Activated CD4-positive, CD25-positive, alpha-beta regulatory T cell treated with anti-CD3 and anti-CD28 coated beads, Interleukin-2, amount 50 U/mL, for 16 hours (primary cell): ENCODE measurements at places on chromosomes 5 and 9.

DNA sequence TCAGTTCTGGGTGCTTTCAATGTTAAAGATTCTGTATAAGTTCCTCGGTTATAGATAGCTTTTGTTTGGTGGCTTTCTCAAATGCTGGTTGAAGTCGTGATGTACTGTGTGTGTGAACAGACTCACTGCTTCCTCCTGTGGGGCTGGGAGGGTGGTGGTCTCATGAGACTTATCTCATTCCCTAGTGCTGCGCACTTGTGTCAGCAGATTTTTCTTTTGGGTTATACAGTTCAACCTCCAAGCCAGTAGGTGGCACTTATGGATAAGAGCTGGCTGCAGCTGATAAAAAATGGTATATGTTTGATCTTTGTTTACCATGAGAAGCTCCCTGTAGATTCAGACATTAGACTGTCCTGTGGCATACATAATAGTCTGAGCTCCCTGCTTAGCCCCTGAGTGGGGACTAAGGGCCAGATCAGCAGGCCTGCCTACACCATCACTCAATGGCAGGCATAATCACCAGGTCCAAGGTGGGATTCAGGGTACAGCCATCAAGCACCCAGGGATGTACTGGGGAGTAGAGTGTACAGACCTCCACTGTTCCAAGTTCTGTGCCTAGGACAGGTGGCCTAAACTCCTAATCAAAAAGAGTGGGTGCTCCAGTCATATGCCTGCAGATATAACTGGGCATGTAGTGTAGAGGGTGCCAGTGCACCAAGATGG, 174.2 kb downstream of the OXCT1 start:
- DNase-seq, result no peak

DNA sequence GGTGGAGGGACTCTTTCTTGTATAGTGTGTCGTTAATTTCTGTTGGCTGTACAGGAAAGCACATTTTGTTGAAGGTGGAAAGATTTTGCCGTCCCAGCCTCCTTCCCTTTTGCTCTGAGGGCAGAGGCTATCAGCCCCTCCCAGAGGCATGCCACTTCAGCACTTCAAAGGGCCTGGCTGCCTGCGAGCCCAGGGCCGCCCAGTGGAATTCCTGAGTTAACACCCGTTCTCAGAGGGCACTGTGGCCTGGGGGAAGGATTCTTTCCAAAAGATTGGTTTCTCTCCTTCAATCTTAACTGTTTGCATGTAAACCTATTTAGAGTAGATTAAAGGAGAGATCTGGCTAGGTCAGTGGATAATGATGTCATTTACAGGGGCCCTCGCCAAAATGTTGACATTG, 238.6 kb downstream of the FANCC start:
- no peak for DNase-seq

DNA sequence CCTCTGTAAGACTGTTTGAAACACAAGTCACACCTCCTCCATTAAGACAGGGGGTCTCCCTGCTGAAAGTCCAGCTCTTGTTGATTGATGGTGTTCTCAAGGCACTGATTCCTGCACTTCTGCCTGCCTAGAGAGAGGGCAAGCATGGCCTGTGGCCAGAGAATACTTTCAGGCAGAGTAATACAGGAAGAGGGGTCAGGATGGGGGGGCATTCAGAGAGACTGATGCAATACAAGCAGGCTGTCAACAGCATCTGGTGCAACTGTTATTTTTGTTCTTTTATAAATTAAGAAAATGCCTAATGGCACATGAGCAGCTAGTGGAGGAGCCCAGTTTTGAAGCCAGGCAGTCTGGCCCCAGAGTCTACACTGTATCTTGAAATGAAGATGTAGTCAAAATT, 302.2 kb downstream of the DIRAS2 start:
- DNase-seq, result no peak

GRCh38 chr9:112286926-112287325, 46.5 kb downstream of the PTBP3 start:
- no peak for DNase-seq

GRCh38 chr5:139232147-139232724, 34.1 kb upstream of the SIL1 start:
- DNase-seq, result no peak

GRCh38 chr9:7094052-7094451, 336.3 kb downstream of the KDM4C start:
- no peak for DNase-seq

DNA sequence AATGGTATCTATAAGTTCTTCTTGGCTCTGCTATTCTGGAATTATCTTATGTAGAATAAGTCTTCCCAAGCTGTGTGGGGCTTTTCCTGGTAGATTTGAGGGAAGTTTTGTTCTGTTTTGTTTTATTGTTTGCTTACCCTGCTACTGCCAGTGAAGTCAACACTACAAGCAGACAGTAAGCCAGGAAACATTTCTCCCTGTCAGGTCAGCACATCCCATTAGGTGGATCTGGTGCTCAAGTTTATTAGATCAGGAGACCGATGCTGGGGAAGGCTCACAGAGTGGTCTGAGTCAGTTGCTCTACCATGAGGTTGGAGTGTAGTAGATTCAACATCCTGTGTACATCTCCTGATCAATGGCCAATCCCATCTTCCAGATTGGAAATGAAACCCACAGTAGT, 79.1 kb downstream of the ADRB2 start:
- DNase-seq, result no peak

DNA sequence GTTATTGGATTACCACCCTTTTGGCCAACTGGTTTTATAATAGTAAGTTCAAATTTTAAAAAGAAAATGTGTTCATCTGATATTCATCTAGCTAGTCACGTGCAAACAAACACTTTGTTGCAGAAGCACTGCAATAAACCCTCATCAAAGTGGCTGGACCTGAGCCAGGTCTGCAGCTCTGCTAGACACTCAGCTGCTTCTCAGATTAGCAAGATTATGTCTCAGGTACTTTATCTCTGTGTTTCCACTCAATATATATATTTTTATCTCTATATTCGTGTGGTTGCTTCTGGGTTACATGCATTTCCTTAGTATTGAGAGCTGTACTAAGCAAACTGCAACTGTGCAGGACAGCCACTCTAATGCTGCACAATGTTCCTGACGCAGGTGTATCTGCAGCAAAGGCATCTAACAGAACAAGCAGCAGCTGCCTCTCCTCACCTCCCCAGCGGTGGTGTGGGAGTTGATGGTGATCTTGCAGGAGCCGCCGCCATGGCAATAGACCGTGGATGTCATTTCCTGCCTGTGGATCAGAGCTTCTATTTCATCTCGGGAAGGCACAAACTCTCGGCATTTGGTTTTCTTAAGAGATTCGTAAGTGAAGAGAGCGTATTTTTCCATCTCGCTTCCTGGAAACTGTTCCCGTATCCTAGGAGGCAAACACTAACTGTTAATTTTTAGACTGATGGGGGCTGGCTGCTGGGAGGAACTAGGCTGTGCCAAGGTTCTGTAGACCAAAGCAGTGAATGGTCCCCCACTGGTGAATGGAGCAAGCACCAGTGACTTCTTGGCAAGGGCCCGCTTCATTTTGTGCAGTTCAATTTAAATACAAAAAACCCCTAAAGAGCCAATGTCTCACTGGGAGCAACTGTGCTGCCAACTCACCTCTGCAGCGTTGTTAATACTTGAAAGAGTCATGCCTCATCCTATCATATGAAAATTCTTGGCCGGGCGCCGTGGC, 56.7 kb upstream of the RETREG1 start:
- no peak for DNase-seq

- no peak for DNase-seq
These were observed 328.8 kb upstream of the BRINP1 start for GRCh38 chr9:119697996-119698395.

- no peak for DNase-seq
These were observed 62.3 kb upstream of the DAPK1 start for GRCh38 chr9:87435189-87435880.

GRCh38 chr9:128550226-128550625, 2.2 kb upstream of the SPTAN1 start:
- DNase-seq, result no peak

DNA sequence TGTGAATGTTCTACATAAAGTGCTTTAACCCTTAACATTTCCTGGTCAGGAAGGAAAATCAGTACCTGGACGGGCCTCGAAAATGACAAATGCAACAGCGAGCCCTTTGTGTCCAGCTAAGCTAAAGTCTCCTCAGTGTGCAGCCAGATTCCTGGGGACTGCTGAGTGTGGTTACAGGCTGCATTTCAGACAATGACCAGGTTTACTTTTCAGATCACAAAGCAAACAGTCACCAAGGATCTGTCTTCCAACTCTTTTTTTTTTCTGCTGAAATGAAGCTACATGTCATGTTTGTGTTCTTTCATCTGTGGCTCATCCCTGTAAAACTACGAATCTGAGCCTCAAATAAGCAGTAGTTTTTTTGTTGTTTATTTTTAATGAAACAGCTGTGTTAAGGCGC, 20.8 kb downstream of the SLC46A2 start:
- DNase-seq, result no peak

DNA sequence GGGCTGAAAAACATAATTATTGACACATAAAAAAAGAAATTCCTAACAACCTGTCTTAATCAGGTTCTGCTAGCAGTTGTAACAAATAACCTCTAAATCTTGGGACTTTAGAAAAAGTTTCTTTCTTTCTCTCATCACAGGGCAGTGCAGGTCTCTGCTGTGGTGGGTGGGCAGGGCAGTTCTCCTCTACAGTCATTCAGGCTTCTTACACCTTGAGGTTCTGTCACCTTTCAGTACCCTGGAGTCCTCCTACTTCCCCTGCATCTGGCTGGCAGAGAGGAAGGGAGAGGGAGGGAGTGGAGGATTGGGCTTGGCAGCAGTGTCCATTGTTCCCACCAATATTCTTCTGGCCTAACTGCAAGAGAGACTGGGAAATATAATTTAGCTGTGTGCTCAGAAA, 112.2 kb upstream of the ANKRD55 start:
- DNase-seq, result no peak

DNA sequence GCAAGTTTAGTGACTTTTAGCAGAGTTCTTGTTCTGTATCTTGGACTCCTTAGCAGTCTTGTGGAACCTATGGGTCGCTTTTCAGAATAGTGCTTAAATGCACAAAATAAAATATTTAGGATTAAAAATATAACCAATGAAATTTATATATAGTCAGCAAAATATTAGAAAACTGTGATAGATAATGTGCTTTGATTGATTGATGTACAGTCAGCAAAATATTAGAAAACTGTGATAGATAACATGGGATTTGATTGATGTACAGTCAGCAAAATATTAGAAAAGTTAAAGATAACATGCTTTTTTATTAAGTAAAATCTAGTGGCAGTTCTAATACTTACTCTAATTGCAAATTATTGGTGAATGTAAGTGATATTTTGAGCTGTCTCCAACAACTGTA, 16.1 kb downstream of the PALM2AKAP2 start:
- DNase-seq, result no peak

DNA sequence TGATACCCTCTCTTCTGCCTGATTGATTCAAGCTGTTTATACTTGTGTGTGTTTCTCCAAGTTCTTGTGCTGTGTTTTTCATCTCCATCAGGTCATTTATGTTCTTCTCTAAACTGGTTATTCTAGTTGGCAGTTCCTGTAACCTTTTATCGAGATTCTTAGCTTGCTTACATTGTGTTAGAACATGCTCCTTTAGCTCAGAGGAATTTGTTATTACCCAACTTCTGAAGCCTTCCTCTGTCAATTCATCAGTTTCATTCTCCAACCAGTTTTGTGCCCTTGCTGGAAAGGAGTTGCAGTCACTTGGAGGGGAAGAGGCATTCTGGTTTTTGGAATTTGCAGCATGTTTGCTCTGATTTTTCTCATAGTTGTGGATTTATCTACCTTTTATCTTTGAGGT, 126.2 kb upstream of the FTMT start:
- DNase-seq, result no peak

- no peak for DNase-seq
These were observed 547.2 kb downstream of the LRRC70 start for GRCh38 chr5:63125862-63126261.

DNA sequence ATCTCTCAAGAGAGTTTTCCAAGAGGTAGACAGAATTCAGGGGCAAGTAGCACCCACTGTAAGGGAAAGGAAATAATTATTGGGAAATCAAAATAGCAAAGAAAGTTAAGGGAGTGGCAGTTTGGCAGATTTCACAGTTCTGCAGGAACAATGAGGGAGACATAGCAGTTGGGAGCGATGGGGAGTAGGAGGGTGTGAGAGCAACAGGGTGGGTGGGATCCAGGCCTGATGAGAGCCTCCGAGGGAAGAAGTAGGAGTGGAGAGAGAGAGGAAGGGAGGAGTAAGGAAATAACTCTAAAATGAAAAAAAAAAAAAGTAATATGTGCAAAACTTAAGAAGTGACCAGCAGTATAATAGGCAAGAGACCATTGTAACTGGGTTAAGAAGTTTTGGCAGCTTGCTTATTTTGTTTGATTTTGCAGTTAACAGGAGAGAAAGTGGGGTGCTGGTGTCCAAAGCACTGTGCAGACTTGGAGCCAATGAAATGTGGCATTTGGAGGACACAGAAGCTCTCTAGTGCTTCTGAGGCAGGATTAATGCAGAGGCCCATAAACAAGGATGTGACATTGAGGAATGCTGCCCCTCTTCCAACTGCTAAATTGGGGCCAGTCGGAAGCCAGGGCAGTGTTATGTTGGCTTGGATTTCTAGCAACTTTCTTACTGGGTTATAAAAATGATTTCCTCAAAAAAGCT, 10.2 kb downstream of the TNFAIP8 start:
- no peak for DNase-seq

DNA sequence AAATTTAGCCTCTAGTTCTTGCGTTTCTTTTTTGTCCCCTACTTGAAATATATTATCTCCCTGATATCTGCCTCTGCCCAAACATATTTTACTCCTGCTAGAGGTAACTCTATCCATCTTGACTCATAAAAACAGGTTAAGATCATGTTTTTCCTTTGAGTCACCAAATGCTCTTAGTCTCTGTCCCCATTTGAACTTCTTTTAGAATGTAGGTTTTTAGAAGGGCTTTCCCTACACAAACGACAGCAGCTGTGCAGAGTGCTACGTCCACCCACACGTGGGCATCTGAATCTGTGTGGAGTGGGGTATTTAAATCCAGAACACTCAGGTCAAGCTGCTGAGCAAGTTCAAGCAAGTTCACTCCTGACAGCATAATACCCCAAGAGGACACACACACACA, 2.2 kb downstream of the HSD17B3 start:
- no peak for DNase-seq

DNA sequence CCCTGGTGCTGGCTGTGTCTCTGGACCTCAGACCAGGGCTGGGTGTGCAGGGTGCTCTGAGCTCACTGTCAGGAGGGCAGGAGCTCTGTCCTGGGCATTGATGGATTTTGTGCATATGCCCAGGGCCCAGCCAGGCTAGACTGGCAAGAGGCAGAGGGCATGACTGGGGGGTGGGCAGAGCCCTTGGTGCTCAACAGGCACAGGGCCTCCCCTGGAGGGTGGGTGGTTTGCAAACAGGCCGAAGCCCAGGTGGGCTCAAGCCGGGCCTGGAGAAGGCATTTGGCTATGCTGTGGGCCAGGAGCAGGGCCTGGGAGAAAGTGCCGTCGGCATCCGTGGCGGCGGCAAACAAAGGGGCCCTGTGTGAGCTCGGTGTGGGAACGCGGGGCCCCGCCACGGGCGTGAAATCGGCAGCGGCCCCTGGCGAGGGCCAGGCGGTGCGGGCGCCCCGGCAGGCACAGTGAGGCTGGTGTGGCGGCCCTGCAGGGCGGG, 1.9 kb upstream of the NRARP start:
- no peak for DNase-seq
